ENCODE measurements at places on chromosomes 4 and X.

DNA sequence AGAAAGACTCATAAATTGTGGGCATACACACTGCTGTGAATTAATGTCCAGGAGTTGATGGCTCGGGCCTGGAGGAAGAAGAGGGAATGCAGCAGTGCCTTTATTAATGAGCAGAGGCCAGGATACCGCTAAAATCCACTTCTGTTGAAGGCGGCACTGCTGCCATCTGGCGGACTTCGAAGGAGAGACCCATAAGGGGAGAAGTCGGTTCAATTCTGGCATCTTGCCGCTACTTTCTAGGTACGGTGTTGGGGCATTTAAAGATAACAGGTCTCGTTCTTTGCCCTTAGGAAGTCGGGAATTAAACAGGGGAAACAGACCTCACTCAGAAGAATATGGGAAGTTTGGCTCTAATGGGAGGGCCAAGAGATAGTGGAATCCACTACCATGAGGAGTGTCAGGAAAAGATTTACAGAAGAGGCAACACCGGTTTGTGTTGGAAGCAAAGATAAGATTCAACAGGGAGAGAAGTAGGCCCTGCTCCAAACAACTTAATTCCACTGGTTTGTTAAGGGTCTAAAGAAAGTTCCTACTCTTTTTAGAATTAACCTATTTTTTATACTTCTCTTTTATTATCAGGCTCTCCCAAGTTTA, 133.6 kb upstream of the GIMD1 start:
- DNase-seq: no peak

DNA sequence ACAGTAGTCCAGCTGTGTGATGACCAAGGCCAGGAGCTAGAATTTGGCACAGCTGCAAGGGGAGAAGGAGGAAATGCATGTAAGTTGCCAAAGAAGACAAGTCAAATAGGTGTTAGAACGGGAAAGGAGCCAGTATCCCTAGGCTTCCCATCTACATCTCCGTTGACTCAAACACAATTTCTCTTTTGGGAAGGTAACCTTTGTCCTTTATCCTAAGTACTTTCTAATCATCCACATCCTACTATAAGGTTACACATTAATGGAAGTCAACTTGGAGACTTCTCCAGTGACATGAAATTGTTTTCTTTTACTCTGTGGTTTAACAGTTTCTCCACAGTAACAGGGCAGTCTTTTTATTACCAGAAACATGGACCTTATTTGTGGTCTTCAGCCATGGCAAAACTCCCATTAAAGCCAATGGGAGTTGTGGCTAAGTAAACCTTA, 620.0 kb downstream of the ANKRD50 start:
- no peak for DNase-seq

DNA sequence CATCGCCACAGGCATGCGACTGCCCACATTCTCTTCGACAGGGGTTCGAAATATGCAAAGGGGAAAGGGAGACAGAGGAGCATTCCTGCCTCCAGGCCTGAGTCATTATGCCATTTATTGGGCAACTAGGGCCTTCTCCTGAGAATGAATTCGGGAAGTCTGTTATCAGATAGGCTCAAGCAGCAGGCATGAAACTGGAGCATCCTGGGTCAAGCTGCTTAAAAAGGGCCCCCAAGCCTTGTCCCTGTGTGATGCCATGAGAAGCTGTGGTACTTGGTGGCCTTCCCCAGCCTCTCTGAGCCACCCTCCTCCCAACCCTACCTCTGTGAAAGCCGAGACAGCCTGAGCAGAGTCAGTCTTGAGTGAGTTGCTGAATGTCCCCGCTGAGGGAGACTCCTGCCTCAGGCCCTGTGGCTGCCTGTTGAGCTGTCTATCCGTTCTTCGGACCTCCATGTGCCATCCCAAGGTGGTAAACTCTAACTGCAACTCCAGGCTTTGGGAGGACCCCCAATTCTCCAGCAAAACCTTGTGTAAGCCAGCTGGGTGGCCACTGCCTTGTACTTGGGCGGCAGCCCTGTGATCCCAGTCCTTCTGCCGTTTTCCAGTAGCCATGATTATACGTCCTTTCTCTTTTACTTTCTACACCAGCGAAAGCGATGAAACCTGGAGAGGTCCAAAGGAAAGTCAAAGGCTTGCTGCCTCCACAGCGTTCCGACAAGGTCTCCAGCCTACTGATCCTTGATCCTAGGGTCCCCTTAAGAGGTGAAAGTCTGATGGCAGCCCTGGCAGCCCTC, 37.7 kb downstream of the NBDY start:
- no peak for DNase-seq

- DNase-seq: no peak
These were observed 53.4 kb downstream of the ZNF518B start for GRCh38 chr4:10403633-10404445.

GRCh38 chr4:156733582-156733981, 238.0 kb downstream of the PDGFC start:
- no peak for DNase-seq

- no peak for DNase-seq
These were observed 7.0 kb upstream of the AKAP17A start for GRCh38 chrX:1584237-1585011.

- DNase-seq: no peak
These were observed 205.1 kb upstream of the UGT8 start for GRCh38 chr4:114393295-114394038.

- DNase-seq: no peak
These were observed 588.9 kb downstream of the ZNF674 start for GRCh38 chrX:45956191-45956870.

DNA sequence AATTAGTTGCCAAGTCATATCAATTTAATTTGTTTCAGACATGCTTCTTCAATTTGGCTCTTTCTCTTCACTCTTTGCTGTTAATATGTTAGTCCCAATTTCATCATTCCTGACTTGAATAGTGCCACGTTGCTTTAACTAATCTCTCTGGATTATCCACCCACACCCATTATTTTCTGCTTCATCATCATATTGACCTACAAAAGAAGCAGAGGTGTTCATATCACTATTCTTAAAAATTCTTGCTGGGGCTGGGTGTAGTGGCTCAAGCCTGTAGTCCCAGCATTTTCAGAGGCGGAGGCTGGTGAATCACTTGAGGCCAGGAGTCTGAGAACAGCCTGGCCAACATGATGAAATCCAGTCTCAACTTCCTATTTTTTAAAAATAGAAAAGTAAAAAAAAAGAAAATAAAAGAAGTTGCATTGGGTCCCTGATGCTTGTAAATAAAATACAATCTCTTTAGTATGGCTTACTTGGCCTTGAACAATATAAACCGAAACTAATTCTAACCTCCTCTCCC, 65.7 kb upstream of the KCNIP4 start:
- DNase-seq: no peak

- DNase-seq: no peak
These were observed 24.2 kb upstream of the EPGN start for GRCh38 chr4:74284053-74284452.

DNA sequence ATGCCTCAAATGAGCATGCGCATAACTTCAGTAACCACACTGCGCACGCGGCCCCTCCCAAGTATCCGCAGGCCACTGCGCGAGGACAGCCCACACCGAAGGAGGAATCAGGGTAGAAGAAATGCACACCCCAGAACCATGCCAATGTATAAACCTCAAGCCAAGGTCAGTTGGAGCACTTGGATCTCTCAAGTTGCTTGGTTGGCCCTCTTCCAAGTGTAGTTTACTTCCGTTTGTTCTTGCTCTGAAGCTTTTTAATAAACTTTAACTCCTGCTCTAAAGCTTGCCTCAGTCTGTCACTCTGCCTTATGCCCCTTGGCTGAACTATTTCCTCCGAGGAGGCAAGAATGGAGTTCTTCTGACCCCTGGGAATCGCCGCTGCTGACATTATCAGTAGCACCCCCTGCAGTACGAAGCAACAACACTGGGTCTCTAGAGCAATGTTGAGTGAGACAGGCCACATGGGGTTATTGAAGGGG, 22.0 kb upstream of the SPINK2 start:
- DNase-seq: no peak

DNA sequence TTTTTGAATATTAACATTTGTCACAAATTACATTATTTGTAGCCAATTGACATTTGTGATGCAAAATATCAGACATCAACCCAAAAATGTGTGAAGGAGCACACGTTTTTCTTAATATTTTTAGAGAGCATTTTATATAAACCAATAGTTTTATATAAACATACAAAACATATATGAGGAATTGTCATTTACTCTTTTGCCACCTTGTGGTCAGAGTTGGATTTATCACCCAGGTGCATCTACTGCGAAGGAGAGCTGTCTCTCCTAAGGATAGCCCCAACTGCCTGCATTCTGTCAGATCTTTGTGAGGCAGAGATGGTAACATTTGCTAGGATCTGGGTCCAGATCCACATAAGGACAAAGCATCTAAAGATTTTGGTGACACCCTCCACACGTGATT, 2.5 kb upstream of the USP27X start:
- peak; percentile 0 for DNase-seq

DNA sequence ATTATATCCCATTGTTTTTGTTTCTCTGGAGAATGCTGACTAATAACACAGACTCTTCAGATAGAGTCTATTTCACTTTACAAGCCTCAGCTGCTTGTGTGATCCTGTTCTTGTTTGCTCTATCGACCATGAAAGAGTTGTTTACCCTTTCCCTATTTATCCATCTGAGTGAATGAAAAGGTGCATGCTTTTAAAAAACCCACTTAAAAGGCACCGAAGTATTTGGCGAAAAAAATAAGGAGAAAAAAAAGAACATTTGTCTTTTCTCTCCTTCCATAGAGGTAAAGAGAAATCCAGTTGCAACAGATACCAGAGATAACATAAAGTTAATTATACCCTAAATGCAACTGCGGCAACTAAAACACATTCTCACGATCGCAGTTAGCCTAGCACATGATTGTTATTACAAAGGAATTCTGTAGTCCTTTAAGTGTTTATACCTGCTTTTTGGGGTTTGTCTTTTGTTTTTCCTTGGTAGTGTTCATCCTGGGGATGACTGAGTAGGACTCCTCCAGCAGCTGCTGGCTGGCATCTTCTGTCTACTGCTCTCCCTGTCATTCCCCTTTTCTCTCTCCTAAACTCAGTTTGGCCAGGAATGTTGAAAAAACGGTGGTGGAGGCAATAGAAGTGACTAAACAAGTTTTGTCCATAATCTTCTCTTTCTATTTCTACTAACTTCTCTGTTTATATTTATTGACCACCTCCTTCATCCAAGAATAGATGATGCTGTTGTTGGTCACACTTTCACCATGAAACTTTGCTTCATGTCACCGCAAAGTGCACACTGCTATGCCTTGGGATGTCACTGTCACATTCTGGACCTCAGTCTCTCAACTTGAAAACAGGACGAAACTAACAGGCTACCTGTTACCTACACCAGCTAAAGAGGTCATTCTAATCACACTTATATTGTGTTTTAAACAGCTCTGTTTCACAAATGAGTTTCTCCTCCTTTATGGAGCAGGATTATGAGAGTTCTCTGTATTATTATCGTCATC, 41.9 kb upstream of the FRAS1 start:
- DNase-seq: no peak

All from nucleus accumbens (tissue), 56 donors.